ENCODE measurements at places on chromosomes 2 and 18.

GRCh38 chr2:232290668-232291067 is 87.9 kb upstream of the ALPP start:
- no peak for DNase-seq

DNA sequence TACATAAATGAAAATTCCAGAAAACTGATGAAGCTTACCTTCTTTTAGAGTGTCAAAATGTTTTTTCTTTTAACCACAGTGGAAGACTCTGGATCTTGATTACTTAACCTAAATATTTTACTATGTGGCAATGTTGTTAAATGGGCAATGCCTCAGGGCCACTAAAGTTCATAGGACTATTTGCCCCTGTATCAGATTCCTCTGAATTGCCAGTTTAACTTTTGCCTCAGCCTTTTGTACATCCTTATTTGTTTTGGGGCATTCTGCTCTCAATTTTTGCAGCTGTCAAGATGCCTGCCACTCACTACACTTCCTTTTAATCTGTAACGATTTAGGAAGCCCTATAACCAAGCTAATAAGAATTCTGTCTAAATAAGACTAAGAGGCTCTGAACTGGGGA is 31.7 kb upstream of the SERTAD2 start:
- DNase-seq = no peak

DNA sequence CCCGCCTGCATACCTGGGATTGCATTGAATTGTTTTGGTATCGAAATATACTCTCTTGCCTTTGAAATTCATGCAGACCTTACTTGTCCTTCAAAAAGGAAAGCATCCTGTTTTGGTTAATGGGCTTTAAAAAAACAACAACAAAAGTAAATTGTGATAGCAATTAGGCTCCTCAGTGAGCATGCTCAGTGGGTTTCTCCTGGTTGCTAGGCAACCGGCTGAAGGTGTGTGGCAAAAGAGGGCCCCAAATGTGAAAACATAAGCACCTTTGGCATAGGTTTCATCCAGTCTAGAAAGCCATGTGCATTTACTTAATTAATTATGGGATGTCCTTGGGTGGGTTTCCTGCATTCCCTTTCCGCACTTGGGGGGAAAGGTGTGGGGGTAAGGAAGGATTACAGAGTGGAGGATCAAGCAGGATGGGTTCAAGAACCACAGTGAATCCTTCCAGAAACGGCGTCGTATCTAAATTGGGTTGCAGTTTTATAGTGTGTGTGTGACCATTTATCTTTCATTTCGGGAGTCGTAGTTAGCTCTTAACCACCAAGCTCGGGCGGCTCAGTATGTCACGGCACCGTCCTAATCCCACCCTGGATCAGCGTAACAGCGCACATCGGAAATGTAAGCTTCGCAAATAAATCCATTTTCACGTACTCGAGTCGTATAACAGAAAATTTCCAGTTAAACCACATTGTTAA is 274.9 kb upstream of the TCF4 start:
- no peak for DNase-seq

GRCh38 chr2:238467792-238468191 is 41.1 kb downstream of the ASB1 start:
- DNase-seq = no peak

- no peak for DNase-seq
Measured at GRCh38 chr2:140597836-140598235, 1533.0 kb downstream of the LRP1B start.

DNA sequence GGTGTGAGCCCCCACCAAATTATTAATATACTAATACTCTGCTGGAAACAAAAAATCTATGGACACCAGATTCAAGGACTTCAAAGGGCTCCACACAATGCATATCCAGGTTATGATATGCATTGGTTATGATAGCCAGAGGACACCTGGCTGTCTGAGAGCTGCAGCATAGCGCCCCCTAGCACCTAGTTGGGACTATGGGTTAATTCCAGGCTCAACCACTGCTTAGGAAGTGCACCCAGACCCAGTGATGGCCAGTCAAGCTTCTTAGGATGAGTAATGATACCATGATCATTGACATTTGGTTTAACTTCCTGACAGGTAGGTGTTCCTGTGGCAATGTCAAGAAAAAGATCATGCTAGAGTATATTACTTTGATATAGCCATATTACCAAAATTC is 3.8 kb upstream of the FRZB start:
- DNase-seq = peak; percentile 30

- no peak for DNase-seq
Measured at GRCh38 chr2:161044095-161044865, 115.9 kb upstream of the TANK start.
